Fibroblast of skin of left biceps (primary cell): ENCODE measurements at places on chromosomes 6 and 20.
A peak's percentile ranks its signal among the peaks of the same experiment; 100 is the strongest.

DNA sequence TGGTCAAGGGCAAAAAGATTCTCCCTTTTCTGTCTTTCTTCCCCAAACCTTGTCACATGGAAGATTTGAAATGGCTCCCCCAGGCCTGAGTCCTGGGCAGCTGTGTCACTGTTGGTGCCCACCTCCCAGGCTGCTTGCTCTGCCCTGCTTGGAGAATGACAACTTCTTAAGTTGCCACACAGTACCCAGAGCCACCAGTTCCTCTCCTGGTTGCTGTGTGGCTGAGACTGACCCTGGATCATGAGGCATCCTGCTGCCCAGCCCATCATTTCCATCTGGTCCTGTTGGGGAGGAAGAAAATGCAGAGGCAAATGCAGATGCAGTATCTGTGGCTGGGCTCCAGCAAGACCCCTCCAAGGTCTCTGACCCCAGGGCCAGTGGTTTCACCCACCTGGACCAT, 113.7 kb downstream of the PHACTR3 start:
- no peak for DNase-seq

DNA sequence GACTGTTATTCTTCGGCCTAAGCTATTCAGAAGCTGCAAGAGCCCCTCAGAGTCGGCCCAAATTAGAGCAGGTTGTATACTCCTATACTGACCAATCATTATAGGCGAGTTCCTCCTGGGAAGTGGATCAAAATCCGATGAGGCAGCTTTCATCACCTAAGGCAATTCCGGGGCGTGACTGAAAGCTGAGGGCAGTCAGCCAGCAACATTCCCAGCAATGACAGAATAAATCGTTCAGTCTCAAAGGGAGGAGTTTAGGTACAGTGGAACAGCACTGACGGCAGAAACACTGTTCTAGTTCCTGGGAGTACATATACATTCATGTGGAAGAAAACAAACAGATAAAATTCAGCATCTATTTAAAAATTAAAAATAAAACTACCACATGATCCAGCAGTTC, 10.8 kb downstream of the HLA-DQB2 start:
- no peak for DNase-seq

DNA sequence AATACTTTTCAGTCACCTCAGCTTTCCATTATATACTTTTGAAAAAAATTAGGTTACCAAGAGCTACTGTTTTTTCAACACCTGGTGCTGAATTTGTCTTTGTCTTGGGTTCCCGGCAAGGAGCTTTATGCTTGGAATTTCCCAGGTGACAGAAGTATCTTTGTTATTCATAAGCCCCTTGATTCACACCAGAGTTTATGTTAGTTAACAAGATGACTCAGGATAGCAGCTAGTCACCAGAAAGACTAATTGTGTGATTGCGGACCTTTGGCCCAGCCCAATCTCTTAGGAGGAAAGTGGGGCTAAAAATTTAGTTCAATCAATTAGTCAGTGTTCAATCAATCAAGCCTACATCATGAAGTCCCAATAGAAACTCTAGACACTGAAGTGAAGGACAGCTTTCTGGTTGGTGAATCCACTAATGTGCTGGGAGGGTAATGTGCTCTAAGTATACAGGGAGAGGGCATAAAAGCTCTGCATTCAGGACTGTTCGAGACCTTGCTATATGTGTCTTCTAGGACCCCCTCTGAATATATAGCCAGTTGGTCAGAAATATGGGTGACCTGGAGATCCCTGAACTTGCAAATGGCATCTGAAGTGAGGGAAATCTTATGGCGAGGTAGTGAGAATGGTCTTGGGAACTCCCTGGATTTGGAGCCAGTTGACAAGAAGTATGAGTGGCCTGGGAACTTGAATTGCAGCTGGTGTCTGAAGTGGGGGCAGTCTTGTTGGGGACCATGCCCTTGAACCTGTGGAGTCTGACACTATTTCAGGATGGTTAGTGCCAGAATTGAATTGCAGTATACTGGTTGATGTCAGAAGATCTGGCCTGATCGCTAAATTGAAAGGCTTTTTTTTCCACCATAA, 16.2 kb downstream of the TMEM30A start:
- no peak for DNase-seq

DNA sequence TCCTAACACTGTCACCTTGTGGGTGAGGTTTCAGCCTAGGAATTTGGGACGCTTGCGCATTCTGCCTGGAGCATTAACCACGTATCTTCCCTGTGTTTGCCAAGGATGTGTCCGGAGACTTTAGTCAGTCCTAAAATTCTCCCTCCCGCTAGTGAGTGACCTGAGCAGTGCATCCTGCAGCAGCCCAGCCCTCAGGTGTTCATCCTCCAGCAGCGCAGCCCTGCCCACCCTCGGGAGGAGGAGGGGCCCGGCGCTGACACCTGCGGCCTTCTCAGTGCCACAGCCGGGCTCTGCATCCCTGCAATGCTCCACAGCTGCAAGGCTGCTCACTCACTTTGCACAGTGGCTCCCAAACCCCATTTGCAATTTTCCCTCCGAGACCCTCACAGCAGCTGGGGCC, 79.5 kb downstream of the ERMARD start:
- DNase-seq: no peak

DNA sequence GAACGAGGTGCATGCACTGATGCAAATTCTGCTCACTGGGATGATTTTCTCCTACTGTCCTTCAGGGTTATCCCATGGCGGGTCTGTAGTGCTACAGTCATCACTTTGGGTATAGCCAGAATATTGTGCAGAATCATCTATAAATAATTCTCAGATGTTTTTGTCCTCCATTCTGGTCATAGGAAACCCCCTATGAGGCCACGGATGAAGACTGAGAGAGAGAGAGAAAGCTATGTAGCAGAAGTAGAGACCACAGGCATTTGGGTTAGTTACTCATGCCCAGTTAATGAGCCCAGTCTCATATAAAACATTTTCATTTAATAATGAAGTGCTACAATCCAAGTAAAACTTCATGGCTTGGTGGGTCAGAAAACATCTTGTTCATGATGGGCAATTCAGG, 145.1 kb upstream of the PLN start:
- no peak for DNase-seq

- no peak for DNase-seq
Observed at GRCh38 chr20:2403291-2404052, 22.8 kb downstream of the TGM6 start.

- DNase-seq: no peak
Observed at GRCh38 chr6:28635547-28636158, 110.0 kb downstream of the GPX5 start.

DNA sequence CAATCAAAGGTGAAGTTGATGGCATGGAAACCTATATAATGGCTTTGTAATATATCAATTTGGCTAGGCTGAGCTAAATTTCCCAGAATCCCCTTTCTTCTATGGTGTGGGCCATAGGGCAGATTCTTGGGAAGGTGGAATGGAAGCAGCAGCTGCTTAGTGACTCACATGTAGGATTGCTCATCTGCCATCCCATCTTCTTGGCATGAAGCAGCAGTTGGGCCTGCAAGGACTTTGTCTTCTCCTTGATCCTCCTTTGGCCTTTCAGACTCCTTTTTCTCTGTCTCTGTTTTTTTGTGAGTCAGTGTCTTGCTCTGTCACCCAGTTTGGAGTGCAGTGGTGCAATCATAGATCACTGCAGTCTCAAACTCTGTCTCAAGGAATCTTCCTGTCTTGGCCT, 52.6 kb upstream of the CEP162 start:
- DNase-seq: no peak

DNA sequence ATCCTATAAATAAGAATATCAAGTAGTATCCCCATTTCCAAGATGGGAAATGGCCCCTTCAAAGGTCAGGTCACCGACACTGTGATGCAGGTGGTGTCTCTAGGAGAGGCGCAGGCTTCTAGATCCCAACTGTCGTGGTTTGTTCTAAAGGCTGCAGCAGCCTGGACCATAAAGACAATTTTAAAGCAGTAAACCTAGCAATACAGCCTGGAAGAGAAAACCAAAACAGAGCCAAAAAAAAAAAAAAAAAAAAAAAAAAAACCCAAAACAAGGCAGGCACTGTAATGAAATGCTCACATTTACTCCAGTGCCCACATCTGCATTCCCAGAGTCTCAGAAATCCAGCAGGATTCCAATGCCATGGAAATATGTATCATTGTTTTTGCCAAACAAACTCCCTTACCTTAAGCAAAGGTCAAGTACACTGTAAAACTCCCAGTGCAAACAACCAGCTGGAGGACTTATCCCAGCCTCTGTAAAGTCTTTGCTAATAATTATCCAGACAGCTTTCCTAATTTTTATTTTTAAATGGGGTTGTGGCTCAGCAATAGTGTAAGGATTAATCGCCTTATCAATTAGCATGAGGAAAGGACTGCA, 98.2 kb downstream of the PSMG4 start:
- no peak for DNase-seq

GRCh38 chr6:80460257-80460865, 353.9 kb downstream of the BCKDHB start:
- DNase-seq: no peak

DNA sequence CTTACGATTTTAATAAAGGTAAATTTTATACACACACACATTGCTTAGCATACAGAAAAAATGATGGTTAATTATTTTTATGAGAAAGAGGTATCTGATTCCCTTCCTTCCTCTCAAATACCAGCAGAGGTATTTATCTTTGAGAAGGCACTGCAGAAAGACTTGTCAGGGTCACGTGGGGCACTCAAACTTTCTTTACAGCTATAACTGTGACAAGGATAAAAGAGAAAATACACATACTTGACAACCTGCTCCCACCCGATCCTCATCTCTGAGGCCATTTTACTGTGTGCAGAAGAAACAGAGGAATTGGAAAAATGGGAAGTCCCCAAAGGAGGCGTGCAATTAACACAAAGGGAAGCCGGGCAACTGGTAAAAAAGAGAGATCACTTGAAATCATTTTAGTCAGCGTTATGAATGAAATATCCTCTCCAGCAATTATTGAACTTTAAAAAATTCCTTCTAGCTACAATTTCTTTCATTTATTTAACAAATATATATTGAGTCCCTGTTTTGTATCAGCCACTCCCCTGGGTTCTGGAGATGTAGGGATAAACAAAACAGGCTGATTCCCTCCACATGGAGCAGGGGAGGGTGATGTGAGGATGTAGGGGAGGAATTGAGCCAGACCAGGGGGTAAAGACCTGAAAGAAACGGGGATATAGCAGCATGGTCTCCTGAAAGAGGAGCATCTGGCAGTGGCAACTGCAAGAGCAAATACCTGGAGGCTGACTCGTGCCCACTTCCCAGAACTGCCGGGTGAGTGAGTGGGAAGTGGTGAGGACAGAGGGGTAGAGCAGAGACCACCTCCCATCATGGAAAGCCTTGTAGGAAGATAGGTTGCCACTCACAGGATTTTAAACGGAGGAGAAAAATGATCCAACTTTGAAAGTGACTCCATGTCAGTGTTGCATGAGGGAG, 510.3 kb downstream of the KIF16B start:
- DNase-seq: peak; percentile 20

GRCh38 chr20:36908603-36909002, 32.7 kb downstream of the TLDC2 start:
- DNase-seq: no peak

DNA sequence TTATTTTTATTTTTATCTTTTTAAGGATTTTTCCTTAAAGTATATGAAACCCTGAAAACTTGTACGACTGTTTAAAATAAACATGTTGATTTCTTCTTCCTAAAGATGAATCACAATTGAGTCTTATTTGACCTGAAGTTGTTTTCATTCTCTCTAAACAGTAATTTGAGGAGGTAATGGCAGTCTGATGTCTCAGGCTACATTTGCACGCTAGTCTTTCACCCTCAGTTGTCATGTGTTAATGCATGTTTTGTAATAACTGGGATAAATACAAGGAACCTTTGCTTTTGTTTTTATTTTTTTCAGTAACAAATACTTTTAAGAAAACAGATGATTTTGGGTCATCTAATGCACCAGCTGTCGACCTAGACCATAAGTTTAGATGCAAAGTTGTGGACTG, 55.2 kb downstream of the SCAND1 start:
- DNase-seq: no peak

DNA sequence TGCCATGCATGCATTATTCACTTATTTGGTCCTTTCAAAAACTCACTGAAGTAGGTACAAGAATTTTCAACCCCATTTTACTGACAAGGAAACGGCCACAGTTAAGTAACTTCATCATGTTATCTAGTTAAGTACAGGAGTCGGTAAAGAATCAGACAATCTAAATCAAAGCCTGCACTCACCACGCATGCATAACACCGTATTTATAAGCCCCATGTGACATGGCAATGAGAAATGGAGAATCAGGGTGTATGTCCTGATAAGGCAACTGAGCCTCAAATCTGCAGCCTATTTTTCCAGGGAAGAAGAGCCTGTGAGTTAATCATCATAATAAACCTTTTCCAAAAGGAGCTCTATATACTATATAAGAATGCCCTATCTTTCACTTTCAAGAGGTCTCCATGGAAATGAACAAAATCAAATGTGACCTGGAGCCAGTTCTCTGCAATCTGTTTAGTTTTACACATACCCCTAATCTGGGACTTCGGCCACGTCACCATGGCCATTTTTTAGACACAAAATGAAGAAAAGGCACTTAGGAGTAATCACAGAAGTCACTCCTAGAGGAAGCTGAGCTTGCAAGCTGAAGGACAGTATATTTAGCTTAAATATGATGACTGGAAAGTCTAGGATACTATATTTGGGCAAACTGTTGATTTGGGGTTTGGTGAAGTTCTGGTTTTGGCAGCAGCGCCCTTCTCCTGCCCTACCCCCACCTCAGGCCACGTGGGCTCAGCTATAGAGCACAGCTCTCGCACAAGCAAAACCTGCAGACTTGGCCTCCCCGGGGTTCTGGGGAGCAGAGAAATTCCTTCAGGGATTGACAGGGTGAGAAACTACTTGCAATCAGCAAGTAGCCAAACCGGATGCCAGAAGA, 19.2 kb downstream of the TRAM2 start:
- no peak for DNase-seq

DNA sequence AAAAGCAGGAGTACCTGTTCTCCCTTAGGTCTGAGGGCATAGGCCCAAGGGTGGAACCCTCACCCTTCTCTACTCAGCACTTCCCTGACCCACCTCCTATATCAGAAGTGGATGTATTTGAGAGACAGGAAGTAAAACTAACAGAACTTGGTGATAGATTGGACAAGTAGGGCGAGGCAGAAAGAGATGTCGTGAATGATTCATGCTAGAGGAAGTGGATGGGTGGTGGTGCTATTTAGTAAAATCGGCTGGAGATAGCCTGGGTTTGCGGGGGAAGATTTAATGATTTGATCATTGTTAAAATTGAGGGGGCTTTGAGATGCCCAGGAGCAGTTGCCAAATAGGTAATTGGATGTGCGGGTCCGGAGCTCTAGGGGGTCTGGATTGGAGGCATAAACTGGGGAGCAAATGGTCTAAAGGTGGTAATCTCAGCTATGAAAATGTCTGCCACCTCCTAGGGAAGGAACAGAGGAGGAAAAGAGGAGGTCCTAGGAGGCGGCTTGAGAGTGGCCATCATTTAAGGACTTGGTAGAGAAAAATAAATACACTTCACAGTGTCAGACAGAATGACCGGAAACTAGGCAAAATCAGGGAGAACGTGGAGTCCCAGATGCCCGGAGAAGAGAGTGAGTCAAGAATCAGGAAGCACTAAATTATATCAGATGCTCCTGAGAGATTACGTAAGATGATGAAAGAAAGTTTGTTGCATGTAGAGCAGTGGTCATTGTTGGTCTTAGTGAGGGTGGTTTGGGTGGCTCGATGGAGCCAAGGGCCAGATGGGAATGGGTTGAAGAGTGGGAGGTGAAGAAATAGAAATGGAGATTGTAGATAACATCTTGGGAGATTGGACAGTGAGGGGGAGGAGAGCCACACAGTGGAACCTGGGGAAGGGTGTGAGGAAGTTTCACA, 142.0 kb downstream of the CEP57L1 start:
- DNase-seq: no peak
